ENCODE measurements at places on chromosomes 16 and 17.

DNA sequence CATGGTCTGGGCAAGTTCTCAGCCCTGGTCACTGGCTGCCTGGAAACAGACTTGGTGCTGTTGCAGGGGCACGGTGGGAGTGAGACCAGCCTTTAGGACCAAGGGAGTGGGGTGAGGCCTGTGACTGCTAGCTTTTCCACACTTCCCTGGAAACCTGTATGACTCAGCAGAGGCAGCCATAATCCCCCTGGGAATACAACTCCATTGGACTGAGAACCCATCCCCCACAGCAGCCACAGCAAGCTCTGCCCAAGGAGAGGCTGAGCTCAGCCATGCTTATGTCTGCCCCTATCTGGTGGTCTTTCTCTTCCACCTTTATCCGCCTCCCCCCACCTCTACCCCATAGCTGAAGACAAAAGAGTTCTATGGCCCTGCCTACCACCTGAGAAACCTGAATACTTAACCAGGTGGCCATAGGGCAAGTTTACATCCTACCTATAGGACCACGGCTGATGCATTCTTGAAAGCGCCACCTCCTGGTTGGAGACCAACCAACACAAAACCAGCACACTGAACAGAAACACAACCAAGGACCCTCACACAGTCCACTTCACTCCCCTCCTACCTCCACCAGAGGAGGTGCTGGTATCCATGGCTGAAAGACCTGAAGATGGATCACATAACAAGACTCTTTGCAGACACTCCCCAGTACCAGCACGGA lies 816.2 kb upstream of the SOX9 start:
- DNase-seq: no peak

DNA sequence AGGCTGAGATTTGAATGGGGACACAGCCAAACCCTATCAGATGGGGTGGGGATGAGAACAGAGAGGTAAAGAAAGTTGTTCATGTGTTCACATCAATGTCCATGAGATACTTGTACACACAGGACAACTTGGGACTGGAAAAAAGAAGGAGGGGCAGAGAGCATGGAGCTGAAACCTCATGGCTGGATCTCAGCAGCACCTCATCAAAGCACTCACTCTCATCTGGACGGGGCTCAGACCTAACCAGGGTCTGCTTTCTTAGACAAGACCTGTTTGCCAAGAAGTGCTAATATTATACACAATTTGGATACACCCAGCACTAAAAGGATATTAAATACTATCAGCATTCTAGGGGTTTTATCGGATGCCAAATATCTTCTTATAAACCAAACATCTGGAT lies 399.8 kb downstream of the SLC39A11 start:
- no peak for DNase-seq

DNA sequence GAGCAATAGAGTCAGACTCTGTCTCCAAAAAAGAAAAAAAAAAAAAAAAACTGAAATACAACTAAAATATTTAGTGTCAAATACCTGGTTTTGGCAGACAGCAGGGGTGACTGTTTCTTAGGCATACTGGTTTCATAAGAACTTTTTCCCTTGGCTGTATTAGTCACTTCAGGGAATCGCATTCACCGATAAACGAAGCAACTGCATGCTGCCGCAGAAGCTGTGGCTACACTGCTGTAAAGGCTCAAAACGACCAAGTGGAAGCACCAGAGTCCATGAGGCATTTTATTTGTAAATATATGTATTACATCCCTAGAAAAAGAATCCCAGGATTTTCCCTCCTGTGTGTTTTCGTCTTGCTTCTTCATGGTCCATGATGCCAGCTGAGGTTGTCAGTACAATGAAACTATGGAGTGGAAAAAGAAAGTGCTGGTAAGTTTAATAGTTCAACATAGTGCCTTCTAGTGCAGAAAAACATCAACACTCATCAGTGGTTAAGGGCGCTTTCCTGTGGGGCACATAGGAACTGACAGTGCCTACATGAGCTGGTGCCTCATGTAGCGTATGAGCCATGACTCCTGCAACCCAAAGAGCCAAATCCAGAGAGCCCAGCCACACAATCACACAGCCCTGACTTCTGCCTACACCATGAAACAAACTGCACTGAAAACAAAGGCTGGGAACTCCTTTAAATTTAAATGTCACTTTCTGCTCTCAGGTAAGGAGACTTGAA lies 7.3 kb downstream of the RPS15A start:
- no peak for DNase-seq

DNA sequence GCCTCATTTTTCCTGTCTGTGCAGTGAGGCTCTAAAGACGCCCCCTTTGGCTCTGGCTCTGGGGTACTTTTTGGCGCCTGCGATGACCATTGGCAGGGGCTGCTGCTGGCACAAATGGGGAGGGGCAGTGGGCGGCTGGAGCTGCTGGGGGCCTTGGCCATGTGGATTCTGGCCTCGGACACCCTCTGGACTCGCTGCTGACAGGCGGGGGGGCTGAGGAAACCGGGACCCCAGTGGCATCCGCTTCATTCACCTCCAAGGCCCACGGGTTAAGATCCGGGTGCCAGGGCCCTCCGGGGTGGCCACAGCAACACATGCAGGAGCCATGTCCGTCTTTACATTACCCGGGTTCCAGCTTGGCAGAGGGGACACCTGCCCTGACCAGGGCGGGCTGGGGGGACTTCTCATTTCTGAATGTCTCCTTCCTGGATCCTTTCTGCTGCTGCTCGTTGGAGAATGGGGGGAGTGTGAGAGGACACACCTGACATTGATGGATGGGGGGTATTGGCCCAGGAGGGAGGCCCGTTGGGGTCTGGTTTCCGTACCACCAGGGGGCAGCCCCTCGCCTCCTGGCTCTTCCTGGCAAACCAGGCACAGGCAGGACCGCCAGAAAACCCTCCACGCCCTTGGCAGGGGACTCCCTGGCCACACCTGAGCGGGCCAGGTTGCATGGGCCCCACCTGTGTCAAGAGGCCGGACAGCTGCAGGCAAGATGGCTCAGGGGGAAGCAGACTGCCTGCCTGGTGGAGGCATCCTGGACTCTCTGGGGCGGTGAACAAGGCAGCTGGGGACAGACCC lies 21.8 kb downstream of the GSE1 start:
- DNase-seq: no peak

GRCh38 chr17:57888311-57889216 lies 38.7 kb upstream of the MRPS23 start:
- no peak for DNase-seq

- DNase-seq: no peak
These were observed 561.2 kb upstream of the C16orf82 start for GRCh38 chr16:26505496-26505895.

DNA sequence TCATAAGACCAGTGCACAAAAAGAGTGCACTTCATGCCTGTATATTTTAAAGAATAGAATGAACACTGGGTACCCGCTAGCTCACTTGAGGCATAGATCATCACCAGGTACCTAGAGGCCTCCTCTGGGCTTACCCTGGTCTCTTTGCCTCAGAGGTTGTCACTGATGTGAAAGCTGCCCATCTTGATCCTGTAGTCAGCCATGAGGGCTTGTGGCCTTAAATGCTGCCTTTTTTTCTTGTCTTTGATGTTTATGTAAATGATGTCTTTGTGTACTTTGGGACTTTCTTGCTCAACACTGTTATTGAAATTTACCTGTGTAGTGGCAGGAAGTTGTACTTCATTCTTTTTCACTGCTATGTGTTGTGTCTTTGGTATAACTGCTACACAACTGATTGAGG lies 26.8 kb upstream of the SLC5A10 start:
- DNase-seq: no peak

DNA sequence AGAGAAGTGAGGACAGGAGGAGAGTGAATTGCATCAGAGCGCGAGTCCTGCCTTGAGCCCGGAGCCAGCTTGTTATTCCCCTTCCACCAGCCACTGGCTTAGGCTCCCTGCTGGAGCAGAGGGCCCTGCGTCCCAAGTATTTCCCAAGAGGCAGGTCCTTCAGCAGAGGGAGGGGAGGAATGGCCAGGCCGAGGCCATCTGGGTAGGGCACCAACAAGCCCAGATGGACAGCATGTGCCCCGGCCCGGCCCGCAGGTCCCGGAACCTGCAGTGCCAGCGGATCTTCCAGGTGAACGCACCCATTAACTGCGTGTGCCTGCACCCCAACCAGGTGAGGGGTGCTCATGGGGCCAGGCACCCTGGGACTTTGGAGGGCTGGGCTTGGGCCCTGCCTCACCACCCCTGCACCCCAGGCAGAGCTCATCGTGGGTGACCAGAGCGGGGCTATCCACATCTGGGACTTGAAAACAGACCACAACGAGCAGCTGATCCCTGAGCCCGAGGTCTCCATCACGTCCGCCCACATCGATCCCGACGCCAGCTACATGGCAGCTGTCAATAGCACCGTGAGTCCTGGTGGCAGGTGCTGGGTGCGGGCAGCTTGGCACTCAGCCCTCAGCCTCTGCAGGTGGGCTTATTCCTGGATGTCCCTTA lies 1.7 kb downstream of the MLST8 start:
- DNase-seq: no peak

DNA sequence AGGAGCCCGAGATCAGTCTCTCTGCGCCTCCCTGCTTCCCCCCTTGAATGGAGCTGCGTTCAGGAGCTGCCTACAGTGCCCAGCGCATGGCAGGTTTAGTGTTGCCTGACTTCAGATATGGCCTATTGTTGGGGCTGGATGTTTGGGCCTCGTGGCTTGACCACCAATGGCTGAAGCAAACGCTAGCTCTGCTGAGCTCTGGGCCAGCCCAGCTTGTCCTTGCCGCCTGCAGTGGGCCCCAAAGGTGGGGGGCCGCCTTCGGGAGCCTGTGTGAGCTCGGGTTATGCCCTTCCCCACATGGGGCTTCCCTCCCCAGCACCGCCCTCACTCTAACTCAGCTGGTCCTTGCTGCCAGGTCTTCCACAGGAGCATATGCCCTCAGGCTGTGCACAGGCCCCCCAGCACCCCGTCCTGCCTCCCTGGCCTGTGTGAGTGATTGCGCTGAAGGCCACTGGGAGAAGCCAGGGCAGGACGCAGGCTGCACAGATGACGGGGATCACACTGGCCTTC lies 2.0 kb upstream of the METTL26 start:
- no peak for DNase-seq

GRCh38 chr16:11175787-11176341 lies 80.1 kb downstream of the SOCS1 start:
- no peak for DNase-seq

GRCh38 chr16:65123396-65124211 lies 1.7 kb upstream of the CDH11 start:
- DNase-seq: no peak

GRCh38 chr16:66850115-66850815 lies 6.1 kb downstream of the CA7 start:
- DNase-seq: no peak

- DNase-seq: no peak
These were observed 15.5 kb downstream of the DYNC1LI2 start for GRCh38 chr16:66735891-66736290.

DNA sequence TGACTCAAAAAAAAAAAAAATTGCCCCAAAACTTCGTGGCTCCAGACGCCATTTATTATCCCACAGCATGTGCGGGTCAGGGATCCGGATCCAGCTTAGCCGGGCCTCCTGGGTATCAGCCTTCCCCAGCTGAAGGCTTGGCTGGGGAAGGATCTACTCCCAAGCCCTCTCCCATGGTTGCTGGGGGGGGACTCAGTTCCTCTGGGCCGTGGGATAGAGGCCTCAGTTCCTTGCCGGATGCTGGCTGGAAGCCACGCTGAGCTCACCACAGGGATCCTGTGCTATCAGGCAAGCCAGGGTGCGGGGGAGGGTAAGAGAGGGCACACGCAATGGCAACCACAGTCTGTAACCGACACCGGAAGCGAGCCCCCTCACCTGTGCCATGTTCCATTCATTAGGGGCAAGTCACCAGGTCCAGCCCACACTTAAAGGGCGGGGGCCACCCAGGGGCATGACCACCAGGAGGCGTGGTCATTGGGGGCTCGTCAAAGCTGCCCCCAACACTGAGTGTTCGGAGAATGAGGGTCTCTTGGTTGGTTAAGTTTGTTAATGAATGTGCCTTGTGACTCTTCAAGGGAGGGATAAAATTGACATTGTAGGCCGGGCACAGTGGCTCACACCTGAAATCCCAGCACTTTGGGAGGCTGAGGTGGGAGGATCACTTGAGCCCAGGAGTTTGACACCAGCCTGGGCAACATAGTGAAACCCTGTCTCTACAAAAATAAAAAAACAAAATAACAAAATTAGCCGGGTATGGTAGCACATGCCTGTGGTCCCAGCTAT lies 210.0 kb upstream of the GSE1 start:
- no peak for DNase-seq

- no peak for DNase-seq
These were observed 6.8 kb upstream of the TBC1D3B start for GRCh38 chr17:36183001-36183971.

GRCh38 chr17:2095536-2095910 lies 40.6 kb downstream of the HIC1 start:
- no peak for DNase-seq

DNA sequence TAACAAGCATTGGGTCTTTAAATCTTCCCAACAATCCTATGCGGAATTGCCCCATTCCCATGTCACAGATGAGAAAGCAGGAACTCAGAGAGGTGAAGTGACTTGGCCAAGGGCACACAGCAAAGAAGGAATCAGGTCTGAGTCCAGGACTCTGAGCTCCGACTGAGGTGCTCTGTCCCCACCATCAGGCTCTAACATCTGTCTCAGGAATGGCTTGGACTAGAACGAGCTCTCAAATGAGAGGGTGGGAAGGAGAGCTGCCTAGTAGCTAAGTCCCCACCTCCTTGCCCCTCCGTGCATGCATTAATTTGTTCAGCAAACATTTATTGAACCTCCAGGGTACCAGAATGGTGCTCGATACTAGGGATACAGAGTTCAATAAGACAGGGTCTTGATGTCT lies 26.7 kb downstream of the ABCC3 start:
- DNase-seq: no peak

- no peak for DNase-seq
These were observed 13.3 kb upstream of the NUDT16L1 start for GRCh38 chr16:4679850-4680636.

- DNase-seq: no peak
These were observed 87.3 kb downstream of the ABCA8 start for GRCh38 chr17:68867759-68868516.

GRCh38 chr16:67154578-67155294 lies 3.9 kb upstream of the B3GNT9 start:
- no peak for DNase-seq

Measured in activated gamma-delta T cell (primary cell).